ENCODE measurements at places on chromosomes 3 and 15.

DNA sequence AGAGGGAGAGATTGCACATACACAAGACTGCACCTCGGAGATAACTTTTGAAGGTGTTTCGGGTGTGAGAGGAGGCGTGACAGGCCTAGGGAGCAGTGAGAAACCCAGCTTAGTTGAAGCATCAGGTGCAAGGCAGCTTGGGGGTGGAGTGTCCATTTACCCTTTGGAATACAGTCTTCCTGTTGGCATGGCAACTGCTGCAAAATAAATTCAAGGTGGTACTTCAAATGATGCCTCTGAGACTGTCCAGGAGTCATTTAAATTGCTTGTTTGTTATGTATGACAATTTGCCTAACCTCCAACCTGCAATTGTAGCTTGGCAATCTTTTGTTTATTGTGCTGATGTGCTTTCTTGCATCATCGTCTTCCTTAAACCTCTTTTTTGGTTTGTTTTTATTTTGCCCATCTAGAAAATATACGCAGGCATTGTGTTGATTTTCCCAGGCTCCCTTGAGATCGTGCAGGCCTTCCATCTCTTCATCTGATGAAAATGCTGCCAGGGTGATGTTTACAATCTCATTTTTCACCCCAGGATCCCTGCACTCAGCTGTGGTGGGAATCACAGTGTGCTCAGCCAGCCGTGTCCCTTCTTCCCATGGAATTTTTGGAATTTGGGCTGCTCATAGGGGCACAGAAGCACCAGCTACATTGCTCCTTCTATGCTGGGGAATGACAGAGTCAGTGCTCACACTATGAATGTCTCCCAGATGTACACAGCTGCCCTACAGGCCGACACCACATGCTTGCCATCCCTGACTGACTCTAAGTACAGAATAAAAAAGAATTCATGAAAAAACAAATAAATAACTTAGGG, 583.1 kb upstream of the CFAP20DC start:
- no peak for DNase-seq

GRCh38 chr3:109923431-109923830, 586.1 kb upstream of the DPPA4 start:
- DNase-seq: no peak

- DNase-seq: no peak
Measured at GRCh38 chr15:83866692-83867091, 212.8 kb downstream of the ADAMTSL3 start.

DNA sequence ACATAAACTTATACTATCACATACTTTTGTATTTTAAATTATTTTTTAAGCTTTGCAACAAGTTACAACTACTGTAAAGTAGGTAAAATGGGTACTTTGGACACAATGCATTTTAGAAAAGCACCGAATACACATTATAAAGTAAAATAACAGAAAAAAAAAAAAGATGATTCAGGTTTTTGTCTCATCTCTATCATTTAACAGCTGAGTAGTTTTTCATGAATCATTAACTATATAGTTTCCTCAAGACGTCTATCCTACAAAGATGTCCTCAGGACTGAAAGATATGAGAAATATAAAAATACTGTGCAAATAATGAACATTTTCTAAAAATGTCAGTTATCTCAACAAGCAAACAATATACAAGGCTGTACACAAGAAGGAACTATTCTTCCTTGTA, 46.9 kb downstream of the ANKRD28 start:
- no peak for DNase-seq

DNA sequence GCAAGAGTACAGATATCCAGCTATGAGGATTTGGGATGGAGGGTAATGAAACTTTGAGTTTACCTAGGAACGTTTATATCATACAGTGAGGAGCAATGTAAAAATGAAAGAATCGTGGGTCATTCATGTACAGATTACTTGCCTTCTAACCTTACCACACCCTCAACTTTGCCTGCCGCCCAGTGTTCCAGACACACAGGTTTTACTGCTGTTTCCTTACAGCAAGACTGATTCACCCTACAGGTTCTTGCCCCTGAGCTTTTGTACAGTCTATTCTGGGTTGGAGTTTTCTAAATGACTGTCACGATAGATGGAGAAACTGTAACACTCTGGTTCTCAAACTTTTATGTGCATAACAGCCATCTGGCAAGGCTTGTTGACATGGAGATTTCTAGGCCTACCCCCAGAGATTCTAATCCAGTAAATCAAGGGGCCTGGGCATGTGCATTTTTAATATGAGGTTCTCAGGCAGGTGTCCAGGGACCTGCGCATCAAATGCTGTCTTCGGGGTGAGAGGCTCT, 6.6 kb upstream of the TPRG1 start:
- DNase-seq: no peak
